NCI-H82 (cell line): ENCODE measurements at places on chromosomes 12 and 14.

DNA sequence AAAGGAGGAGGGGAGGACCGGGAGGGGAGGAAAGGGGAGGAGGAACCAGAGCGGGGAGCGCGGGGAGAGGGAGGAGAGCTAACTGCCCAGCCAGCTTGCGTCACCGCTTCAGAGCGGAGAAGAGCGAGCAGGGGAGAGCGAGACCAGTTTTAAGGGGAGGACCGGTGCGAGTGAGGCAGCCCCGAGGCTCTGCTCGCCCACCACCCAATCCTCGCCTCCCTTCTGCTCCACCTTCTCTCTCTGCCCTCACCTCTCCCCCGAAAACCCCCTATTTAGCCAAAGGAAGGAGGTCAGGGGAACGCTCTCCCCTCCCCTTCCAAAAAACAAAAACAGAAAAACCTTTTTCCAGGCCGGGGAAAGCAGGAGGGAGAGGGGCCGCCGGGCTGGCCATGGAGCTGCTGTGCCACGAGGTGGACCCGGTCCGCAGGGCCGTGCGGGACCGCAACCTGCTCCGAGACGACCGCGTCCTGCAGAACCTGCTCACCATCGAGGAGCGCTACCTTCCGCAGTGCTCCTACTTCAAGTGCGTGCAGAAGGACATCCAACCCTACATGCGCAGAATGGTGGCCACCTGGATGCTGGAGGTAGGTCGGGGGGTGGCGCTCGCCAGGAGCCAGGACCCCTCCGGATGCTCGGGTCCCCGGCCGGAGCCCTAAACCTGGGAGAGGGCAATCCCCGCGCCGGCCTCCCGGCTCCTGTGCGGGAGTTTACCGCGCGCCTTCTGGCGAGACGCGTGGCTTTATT is at the start of gene CCND2:
TSS of gene CCND2 (plus strand) at position 111 of the 744 bp plus-strand sequence. CDS start at position 390, 279 bp downstream.
- DNase-seq = peak; percentile 99

DNA sequence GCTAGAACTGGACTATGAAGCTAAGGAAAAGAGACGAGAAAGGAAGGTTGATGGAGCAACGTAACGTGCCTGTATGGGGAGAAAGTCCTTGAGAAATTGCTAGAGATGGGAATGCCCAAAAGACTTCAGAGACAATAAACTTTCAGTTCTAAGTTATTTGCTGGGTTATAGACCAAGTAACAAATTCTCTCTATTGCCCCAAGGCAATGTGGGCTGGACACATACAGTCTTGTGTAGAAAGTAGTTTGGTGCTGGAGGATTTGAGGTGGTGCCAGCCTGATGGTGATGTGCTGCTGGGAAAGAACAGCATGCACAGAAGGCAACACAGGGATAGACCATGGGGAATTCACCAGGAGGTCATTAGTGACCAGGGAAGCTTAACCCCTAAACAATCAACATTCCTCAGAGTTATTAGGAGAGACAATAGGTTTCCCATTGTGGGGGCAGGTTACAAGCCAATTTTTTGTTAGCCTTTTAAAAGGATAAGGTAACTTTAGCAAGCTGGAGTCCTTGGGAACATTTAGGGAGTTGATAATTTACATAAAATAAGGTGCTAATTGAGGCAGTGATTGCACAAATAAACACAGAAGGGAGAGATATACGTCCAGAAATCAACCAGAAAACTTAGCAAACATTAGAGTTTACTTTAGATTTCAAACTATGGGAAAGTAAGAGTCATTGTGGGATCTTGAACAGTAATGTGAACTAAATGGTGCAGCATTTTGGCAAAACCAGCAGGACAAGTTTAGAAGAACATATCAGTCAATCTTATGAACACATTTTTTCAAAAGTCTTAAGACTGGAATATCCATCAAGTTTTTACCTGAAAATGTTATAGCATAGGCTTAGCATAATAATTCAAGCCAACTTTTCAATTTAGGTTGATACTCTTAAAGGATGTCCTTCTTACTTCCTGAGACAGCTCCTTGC is 61.4 kb downstream of the LMNTD1 start:
- DNase-seq = no peak

GRCh38 chr14:74434294-74434693 is 8.3 kb upstream of the SYNDIG1L start:
- no peak for DNase-seq

- no peak for DNase-seq
Measured at GRCh38 chr12:31965090-31965489, 5.9 kb downstream of the RESF1 start.

DNA sequence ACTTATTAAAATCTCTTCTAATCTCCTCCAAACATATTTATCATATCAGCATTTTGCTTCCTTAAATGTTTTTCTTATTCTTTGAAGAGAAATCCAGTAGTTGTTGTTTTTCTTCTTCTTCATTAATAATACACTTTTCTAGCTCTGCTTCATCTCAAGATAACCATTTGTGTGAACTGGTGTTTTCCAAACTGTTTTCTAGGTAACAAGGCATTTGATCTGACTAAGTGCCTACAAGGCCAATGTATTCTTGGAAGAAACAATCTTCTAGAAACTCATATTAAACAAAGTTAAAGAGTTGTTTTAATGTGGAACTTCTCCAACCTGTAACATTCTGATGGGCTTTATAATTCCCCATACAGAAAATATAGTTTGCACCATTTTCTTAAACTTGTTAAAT is 30.8 kb upstream of the IFNG start:
- no peak for DNase-seq

DNA sequence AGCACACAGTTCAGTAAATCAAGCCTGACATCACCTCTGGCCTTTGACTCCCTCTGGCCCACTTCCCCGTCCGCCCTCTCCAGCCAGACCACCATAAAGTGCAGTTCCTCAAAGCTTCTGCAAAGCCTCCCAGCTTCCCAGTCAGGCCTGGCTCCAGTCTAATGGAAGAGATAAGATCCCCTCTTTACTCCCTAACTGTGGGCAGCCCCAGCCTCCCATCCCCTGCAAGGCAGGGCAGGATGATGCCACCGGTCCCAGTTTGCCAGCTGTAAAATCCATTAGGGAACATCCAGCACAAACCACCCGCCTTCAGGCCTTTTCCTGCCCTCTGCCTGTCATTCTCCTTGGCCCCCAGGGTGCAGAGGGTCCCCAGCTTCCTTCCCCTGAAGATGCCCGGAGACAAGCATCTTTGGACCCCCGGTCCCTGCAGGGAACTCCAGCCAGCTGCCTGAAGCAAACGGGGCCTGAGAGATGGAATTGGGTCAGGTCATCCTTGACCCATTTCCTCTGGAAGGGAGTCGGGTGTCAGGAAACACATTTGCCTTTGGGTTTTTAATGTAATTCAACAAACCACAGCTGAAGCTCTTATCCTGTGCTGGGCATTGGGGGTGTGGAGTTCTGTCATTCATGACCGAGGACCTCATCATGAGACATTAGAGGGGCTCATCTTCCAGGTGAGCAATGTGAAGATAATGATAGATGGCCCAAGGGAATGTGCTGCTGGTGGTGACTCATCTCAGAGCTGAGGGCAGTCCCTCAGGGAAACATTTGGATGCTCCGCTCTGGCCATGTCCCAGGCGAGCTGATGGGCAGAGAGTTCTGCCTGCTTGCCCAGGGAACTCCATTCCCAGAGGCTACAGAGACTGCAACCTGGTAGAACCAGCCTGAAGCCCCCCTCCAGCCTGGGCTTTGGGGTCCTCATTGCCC is 93.8 kb upstream of the CLMN start:
- no peak for DNase-seq

DNA sequence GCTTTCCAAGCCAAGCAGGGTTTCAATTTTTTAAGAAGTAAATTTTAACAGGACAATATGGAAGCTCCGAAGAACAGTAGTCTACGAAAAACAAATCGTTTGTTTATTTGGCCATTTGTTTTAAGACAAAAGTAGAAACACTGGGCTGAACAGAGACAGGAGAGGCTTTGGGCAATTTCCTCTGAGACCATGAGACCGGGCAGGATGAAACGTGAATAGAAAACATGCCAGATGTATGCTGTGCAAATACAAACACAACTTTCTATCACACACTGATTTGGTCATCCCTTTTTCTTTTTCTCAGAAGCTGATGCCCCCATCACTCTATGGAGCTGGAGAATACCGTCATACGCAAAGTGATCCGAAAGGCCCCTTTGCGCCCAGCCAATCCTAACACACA is 1111.1 kb downstream of the BCL11B start:
- DNase-seq = no peak

GRCh38 chr14:68576496-68577244 is 216.2 kb downstream of the ZFP36L1 start:
- DNase-seq = no peak

- DNase-seq = no peak
Measured at GRCh38 chr12:117005417-117006046, 93.7 kb downstream of the TESC start.

- no peak for DNase-seq
Measured at GRCh38 chr14:25887251-25887878, 710.5 kb downstream of the NOVA1 start.

GRCh38 chr12:5577211-5577612 is 145.3 kb downstream of the NTF3 start:
- DNase-seq = peak; percentile 40

DNA sequence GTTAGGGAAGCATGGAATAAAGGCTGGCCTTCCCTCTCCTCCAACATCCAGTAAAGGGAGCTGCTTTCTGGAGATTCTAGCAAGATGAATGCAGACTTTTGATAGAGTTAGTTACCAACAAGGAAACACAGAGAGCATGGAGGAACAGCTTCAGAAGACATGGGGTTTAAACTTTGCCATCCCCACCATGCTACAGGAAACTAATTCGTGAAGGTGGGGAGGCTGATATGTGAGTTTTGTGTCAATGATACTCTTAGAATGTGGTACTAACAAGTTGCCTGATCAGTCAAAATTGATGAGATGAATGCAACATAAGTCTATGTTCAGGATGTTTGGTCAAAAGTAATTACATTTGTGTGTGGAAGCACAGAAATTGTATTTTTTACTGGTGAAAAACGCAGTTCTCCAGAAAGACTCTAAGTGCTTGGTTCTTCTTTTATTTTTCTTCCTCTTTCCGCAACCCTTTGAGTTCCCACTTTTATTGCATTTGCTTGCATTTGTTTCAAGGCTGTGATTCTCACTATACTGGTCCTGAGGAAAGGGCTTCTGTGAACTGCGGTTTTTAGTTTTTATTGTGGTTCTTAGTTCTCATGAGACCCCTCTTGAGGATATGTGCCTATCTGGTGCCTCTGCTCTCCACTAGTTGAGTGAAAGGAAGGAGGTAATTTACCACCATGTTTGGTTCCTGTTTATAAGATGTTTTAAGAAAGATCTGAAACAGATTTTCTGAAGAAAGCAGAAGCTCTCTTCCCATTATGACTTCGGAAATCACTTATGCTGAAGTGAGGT is at the start of gene CLEC4A:
TSS of gene CLEC4A (plus strand) at position 494 of the 789 bp plus-strand sequence. CDS start at position 756, 262 bp downstream.
- DNase-seq = no peak

DNA sequence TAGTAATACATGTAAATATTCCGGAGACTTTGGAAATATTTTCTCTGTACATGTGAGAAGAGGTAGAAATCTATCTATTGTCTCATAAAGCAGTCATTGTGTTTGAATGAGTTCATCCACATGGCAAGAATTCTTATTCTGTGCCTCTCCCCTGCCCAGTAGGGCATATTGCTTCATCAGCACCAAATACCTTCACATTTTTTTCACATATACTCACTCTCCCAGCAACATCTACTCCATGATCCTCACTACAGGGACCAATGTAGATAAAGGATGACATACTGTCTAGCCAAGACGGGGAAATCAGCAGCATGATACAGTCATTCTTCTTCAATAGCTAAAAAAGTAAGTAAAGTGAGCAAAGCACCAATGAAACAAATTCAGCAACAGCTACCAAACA is 1.3 kb upstream of the TAS2R14 start:
- DNase-seq = no peak

GRCh38 chr12:108308395-108309085 is 30.6 kb downstream of the CMKLR1 start:
- peak; percentile 47 for DNase-seq

- DNase-seq = no peak
Measured at GRCh38 chr12:89924191-89924590, 215.6 kb upstream of the ATP2B1 start.

DNA sequence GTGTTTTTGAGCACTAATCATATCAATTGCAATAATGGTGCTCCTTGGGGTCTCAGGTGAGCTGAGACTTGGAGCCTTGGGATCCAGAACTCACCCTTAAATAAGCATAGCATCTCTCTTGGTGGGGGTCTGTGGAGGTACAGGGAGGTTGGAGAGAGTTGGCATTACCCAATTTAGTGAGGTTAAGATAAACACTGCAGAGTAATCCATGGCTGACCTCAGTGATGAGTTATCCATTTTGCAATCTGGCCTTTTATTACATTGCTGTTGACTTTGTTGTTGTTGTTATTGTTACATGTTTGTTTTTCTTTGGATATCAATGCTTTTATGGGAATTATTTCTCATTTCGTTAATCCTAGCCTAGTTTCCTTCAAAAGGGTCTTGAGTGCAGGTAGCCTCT is 373.3 kb downstream of the NRXN3 start:
- no peak for DNase-seq

- DNase-seq = no peak
Measured at GRCh38 chr14:63614679-63615363, 26.9 kb downstream of the WDR89 start.

- DNase-seq = peak; percentile 35
Measured at GRCh38 chr14:55138091-55138490, 9.0 kb downstream of the LGALS3 start.

DNA sequence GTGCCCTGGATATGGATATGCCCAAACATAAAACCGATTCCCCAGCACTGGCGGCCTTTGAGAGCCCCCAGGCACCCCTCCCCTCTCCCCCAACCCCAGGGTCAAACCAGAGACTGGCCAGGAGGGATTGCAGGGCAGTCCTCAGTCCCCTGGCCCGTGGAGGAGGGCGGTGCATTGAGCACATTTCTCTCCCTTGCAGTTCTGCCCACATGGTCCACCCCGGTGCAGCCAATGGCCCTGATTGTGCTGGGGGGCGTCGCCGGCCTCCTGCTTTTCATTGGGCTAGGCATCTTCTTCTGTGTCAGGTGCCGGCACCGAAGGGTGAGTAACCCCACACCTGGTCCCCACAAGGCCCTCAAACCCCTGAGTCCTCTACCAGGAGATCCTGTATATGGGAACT is 3.4 kb upstream of the GPR162 start:
- no peak for DNase-seq

- DNase-seq = no peak
Measured at GRCh38 chr12:43095669-43096280, 456.2 kb downstream of the ADAMTS20 start.

DNA sequence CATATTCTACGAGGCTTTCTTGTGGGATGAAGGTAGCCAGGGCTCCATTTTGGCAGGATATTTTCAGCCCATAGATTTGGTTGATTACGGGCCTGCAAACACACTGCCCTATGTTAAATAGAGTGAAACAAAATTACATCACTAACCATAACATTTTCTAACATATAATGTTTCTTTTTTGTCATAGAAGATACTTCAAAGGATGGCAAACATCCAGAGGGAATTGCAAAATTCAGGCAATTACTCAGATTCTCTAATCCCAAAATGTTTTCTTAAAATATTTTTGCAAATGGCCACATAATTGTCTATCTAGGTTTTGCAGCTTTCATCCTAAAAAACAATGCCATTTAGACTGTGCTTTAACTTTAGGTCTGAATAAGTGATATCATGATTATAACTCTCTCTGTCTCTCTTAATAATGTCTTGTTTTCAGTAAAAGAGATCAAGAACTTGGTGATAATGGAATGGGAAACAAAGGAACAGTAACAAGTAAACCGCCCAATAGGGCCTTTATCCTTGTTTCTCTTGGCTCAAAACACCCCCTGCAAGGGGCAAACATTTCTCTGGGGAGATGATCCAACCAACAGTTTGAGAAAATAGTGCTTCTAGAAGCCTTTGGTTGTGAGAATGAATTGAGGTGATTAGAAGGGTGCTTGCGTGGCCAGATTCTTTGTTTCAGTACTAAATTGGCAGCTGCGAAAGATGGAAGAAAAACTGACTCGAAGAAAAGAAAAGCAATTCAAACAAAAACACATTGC is 54.4 kb upstream of the BTG1 start:
- DNase-seq = no peak
